ENCODE measurements at places on chromosomes 3 and 15.

DNA sequence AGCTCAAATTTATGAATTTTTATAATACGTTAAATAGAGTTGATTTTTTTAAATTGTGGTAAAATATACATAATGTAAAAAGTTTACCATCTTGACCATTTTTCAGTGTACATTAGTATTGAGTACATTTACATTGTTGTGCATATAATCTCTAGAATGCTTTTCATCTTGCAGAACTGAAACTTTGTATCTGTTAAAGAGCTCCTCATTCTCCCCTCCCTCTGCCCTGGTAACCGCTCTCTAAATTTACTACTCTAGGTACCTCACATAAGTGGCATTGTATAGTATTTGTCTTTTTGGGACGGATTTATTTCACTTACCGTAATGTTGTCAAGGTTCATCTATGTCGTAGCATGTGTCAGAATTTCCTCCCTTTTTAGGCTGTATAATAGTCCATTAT is 13.6 kb downstream of the TBC1D23 start:
- no peak for DNase-seq

DNA sequence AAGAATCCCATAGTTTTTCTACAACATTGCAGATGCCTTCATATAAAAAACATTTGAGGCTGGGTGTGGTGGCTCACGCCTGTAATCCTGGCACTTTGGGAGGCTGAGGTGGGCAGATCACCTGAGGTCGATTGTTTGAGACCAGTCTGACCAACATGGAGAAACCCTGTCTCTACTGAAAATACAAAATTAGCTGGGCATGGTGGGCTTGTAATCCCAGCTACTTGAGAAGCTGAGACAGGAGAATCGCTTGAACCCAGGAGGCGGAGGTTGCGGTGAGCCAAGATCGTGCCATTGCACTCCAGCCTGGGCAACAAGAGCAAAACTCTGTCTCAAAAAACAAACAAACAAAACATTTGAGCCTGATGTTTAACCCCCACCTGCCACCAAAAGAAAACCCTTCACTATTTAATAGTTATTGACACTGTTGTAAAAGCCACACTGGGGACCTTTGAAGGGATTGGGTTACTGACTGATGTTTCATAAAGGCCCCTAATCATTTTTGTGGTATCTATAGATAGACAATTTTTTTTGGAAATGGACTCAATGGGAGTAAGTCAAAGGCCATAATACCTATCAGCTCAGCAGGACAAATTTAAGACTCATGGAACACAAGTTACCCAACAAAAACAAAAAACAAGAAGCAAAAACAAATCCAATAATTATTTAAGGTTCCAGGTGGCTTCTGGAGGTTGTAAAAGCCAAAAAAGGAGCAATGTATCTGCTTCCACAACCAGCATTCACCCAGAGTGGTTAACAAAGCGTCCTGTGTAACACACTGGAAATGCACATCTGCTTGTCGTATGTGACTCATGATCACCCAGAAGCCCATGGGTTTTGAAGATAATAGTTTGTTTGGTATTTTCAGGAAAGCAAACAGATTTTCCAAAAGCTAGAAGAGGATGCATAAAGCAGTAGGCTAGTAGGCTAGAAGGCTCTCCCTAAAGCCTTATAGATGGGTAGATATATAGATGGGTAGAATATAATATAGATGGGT is 41.2 kb downstream of the CDCP1 start:
- DNase-seq: no peak

GRCh38 chr15:66747886-66748707 is 46.1 kb downstream of the SMAD6 start:
- no peak for DNase-seq

DNA sequence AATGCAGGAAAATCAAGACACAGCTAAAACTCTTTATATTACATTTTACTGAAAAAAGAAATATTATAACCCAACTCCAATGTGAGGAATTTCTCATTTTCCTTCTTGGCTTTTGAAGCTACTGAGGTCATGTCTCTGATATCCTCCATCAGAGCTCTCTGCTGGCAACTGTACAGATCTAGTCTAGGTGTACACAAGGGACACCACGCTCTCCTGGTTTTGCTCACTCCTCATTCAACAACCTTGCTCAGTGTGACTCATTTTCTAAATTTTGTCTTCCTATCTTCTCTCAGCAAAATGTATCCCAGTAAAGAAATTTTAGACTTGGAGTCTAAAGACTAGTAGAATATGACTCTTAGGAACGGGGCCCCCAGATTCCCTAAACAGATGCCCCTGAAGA is 144.3 kb downstream of the KCNMB2 start:
- DNase-seq: no peak

DNA sequence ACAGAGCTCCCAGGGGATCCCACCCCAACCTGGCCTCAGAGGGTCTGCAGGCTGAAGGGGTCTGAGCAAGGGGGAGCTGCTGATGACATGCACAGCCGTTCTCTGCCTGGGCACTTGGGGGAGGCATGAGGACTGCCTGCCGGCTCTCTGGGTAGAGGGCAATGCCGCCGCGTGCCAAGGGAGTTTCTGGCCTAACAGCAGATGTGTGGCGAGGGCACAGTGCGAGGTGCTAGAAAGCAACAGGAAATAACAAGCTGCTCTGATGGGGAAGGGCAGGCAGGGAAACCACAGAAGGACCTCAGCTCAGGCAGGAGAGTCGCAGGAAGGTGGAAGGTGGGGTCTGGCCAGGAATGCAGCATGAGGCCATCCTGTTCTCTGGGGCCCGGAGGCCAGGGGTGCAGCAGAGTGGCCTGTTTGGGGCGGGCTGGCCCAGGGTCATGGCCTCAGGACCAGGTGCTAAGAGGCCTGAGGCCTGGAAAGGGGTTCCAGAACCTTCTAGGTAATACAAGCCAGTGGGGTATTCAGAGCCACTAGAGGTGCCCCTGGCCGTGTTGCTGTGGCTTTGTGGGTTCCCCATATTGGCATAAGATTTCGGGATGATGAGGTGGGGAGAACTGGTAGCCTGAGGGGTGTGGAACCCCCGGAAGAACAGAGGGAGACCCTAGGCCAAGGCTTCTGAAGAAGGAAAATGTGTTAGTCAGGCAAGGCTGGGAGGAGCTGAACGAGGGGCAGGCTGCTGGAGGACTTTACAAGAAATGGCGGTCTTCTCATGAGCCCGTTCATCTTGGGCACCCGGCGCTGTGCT is 41.2 kb downstream of the RGMA start:
- DNase-seq: no peak

- no peak for DNase-seq
Observed at GRCh38 chr3:48951764-48952163, 33.1 kb downstream of the ARIH2 start.

- DNase-seq: no peak
Observed at GRCh38 chr15:40789119-40789518, 17.8 kb upstream of the ZFYVE19 start.

GRCh38 chr3:196220991-196221390 is 4.7 kb downstream of the SLC51A start:
- no peak for DNase-seq

DNA sequence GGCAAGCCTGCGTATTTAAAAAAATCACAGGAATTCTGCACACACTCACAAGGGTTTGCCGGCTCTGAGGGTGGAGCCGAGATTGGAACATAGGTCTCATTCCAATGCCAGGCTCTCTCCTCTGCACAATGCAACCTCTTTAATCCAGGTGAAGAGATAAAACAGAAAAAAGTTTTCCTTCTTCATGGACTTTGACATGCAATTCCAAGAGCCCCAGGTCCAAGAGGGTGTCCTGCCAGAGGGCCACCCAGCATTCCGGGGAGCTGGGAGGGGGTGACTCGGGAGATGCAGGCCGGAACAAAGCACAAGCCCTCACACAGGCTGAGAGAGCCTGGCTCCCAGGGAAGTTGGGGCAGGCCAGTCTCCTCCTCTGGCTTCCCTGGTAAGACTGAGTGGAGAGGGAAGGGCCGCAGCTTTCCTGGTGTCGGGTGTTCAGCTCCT is 6.7 kb upstream of the SLC12A8 start:
- DNase-seq: no peak
